ENCODE measurements at places on chromosomes 4 and X.

- DNase-seq = no peak
These were observed 444.8 kb upstream of the SLIT2 start for GRCh38 chr4:19806865-19807264.

DNA sequence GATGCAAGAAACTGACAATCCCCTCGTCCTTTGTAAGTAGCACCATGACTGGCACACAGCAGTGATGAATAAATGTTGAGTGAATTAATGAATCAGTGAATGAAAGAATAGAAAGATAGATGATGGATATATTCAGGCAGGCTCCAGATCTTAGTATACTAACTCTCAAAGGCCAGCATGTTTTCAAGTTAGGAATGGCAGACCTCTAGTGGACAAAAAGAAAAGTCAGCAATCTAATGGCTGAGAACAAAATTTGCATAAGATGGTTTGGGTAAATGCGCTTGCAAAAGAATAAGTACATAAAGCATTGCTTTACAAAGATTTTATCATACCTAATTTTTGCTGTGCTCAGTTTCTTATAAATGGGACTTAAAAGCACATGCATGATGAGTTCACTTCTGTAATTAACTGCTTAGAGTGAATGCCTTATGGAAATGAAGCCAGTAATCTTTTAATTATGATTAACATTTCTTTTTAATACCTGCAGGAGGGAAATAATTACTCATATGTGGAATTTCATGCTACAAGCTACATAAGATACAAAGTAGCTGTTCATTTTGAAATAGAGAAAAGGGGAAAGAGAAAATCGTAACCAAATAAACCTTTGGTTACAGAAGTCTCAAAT lies 126.9 kb upstream of the GPRIN3 start:
- DNase-seq = peak; percentile 25

DNA sequence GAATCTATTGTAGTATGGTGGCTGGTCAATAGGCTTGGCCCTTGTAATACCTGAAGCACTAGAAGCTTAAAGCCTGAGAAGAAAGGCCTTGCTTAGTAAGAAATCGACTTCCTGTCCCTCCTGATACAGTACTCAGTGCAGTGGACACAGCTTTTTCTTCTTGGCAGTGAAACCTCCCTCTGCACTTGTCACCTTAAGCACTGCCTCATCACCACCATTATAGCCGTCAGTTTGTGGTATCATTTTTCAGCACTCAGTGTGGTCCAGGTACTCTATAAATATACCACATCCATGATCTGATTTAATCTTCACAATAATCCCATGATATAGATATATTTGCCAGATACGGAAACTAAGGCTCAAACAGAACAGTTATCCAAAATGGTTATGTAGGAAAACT lies 75.2 kb downstream of the PALLD start:
- DNase-seq = no peak

DNA sequence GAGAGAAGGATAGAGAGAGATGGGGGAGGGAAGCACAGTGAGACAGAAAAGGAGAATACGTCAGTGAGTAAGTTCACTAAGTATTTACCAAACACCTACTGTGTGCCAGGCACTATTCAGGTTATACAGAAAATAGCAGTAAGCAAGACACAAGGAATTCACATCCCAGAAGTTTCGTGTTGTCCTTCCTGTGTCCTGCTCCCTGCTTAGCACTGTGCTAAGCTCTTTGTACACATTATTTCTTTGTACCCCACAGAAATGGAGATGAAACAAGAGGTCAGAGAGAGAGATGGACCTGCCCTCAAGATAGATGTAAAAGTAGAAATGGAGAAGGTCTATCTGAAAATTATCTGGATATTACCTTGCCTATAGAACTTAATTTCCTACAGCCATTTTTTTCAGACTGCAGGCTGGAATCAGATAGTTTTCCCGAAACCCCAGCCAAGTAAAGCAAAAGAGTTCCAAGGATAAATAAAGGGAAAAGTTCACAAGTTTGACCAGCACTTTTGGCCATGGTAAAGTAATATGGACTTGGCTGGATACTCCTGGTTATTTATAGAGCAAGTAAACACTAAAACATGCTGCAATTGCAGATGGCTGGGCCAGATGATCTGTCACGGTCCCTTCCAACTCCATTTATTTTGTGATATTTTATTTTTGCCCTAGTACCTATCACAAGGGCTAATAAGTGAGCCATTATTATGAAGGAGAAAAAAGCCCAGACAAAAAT lies 353.7 kb upstream of the SLC7A11 start:
- no peak for DNase-seq

- DNase-seq = no peak
These were observed 10.9 kb downstream of the ADH6 start for GRCh38 chr4:99207911-99208718.

- no peak for DNase-seq
These were observed 176.7 kb downstream of the NPFFR2 start for GRCh38 chr4:72208421-72209075.

GRCh38 chr4:76987153-76987591 lies 37.6 kb downstream of the SEPTIN11 start:
- no peak for DNase-seq

GRCh38 chrX:74117962-74118902 lies 185.7 kb upstream of the ZCCHC13 start:
- DNase-seq = no peak

- DNase-seq = peak; percentile 55
These were observed 100.9 kb downstream of the SLC34A2 start for GRCh38 chr4:25756503-25756902.

DNA sequence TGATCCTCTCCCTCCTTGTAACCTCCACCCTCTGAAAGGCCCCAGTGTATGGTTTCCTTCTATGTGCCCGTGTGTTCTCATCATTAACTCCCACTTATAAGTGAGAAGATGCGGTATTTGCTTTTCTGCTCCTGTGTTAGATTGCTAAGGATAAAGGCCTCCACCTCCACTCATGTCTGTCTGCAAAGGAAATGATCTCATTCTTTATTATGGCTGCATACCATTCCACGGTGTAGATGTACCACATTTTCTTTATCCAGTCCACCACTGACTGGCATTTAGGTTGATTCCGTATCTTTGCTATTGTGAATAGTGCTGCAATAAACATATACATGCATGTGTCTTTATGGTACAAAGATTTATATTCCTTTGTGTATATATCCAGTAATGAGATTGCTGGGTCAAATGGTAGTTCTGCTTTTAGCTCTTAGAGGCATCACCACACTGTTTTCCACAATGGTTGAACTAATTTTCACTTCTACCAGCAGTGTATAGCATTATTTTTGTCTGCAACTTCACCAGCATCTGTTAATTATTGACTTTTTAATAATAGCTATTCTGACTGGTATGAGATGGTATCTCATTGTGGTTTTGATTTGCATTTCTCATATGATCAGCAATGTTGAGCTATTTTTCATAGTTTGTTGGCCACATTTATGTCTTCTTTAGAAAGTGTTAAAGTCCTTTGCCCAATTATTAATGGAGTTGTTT lies 1030.9 kb downstream of the FSTL5 start:
- no peak for DNase-seq

GRCh38 chr4:168655182-168655581 lies 158.3 kb downstream of the PALLD start:
- DNase-seq = no peak

DNA sequence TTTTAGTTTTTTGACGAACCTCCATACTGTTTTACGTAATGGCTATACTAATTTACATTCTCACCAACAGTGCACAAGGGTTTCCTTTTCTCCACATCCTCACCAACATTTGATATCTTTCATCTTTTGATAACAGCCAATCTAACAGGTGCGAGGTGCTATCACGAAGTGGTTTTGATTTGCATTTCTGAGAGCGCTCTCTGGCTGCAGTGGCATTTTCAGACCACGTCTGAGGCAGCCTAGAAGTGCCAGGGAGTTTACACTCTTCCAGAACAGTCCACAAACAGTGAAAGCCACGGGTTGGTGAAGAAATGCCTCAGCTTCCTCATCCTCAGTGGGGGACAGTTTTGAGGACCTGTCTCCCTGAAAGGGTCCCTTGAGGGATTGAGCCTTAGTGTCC lies 471.0 kb downstream of the BCOR start:
- no peak for DNase-seq

- DNase-seq = no peak
These were observed 104.5 kb downstream of the SHISA3 start for GRCh38 chr4:42501624-42502401.

- no peak for DNase-seq
These were observed 1.3 kb upstream of the OCIAD2 start for GRCh38 chr4:48907706-48908477.

DNA sequence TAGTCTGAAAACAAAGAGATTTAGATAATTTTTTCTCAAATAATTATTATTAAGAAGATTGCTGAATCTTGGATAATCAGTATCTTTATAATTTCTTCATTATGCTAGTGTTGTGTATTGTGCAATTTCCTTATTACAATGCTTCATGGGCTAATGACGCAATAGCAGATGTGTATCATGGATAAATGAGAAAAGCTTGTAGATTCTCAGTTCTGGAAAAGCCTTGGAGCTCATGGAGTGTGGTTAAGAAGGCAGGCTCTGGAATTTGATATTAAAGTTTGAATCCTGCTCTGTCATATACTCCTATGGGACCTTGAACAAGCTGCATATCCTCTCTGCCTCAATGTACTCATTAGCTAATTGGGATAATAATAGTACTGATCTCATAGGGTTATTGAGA lies 18.9 kb upstream of the CXCL8 start:
- DNase-seq = no peak

DNA sequence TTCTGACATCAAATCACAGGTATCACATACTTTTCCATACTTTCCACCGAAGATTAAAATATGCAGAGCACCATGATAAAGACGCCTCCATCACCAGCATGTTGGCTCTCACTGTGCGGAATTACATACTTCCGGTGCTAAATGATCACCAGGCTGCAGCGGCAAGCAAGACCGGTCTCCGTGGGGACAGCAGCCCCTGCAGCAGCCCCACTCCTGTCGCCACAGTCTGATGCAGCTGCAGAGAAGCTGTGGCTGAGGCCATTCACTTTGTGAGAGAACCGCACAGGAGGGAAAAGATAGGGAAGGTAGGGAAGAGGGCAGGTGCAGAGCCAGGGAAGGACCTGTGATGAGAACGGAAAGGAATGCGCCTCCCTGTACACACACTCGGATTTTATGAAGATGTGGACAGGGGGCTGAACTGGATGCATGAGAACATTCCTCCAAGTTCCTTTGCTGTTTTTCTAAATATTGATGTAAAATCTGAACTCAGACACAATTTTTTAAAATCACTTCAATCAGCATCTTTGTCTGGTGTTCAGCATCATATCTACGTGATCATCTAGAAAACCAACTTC lies 38.3 kb downstream of the AFAP1 start:
- DNase-seq = no peak

DNA sequence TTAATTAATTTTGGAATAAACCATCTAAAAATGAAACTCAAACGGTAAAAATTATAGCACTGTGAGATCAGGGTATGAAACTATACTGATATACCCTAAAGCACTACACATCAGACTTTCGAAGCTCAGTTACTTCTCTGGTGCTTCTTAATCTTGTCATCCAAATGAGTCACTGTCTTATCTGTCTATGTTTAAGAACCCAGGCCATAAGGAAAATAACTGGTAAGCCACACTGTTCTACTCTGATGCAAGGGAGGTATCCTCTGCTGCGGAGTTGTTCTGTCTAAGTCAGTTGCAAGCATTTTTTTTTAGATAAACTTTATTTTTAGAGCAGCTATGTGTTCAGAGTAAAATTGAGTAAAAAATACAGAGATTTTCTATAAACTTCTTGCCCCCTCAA lies 830.8 kb upstream of the POU3F4 start:
- no peak for DNase-seq

DNA sequence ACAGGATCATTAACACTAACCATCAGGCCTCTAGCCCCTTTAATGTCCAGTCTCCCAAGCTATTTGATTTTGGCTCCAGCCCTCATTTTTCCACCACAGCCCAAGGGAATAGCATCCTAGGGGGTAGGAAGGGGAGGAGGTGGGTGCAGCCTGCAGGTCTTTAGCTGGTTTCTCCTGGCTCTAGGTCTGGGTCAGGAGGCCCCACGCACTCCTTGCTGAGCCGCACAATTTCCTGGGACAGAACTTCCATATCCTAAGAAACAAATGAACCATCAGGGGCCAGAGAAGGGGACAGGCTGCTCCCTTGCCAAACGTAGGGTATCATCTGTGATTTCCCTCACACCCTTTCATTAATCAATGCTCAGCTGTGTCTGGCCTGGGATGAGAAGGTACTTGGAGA lies 2.4 kb upstream of the KCND1 start:
- DNase-seq = no peak

GRCh38 chr4:8121292-8122015 lies 37.2 kb downstream of the ABLIM2 start:
- no peak for DNase-seq

DNA sequence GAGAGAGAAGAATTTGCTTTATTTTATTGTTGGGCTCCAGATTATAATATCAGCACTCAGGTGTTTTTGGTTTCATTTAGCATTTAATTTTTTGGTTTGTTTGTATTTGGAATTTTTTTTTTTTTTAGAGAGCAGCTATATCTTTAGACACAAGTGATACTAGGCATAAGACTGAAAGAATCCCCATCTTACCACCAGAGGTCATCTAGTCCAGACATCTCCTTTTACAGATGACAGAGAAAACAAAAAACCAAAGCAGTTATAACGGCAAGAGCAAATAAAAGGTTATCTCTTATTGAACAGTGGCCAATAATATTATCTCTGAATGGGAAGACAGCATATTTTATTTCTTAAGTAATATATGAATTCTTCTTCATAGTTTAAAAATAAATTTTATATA lies 22.8 kb downstream of the USP38 start:
- no peak for DNase-seq

GRCh38 chr4:53355930-53356521 lies 9.8 kb downstream of the SCFD2 start:
- no peak for DNase-seq

DNA sequence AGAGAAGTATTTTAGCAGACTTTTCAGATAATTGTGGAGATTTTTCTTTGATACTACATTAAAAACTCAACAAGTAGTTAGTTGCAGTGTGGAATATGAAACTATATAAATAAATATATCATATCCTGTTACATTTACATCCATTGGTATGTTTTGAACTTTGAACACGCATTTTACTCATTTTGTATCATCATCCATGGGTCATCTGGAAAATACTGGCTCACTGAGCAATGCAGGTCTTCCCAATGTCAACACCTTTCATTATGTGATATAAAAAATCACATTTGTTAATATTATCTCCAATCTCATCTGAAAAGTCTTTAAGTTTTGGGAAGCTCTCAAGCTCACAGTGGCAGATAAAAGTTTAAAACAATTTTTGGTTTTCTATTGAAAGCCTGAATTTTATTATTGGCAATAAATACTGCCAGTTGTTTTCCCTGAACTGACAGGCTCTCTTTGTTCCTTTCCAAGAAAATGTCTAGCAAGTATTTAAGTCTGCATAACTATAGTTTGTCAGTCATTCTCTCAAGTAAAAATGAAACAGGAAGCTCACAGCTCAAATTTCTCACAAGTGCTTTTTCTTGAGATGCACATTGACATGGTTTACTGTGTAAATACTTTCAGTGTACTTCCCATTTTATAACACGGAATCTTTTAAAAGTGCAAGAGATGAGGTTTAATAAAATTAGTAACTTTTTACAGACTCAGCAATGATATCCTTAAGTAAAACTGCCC lies 183.5 kb upstream of the GPC4 start:
- no peak for DNase-seq
